ENCODE measurements at places on chromosomes 12 and 14.

- DNase-seq: no peak
Observed at GRCh38 chr12:76568888-76569551, 9.4 kb upstream of the OSBPL8 start.

DNA sequence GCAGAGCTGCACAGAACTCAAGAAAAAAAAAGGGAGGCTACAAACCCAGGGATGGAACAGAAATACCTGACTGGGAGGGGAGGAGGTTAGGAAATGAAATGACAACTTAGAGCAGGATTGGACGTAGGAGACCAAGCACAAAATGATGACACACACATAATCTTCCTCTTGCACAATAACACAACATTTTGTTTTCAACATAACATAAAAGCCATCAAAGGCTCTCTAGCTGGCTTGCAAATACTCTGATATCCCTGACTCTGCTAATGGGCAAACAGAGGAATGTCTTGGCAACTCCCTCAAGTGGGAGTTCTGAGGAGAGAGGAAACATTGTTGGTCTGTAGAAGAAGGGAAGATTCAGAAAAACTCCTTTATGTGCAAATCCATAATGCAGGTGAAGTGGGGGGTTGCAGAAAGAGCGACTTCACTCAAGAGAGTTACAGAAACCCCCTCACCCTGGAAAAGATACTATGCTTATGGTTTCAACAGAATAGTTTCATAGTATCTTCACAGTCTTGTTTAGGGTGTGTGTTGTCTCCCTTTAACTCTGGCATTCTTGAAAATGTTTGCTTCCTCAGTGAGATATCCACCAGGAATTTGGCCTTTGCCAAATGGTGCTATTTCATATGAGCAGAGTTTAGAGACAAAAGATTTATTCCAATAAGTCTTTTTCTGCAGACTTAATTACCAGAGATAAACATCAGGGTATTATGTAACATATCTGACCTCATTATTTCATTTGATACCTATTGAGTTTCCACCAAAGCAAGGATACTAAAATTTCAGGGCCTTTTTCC, 43.8 kb upstream of the LTBP2 start:
- DNase-seq: peak; percentile 83

DNA sequence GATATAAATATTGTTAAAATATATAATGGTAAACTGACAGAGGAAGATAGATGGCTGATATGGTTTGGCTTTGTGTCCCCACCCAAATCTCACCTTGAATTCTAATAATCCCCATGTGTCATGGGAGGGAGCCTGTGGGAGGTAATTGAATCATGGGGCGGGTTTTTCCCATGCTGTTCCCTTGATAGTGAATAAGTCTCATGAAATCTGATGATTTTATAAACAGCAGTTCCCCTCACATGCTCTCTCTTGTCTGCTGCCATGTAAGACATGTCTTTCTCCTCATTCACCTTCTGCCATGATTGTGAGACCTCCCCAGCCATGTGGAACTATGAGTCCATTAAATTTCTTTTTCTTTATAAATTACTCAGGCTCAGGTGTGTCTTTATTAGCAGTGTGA, 46.3 kb downstream of the PTCSC3 start:
- no peak for DNase-seq

DNA sequence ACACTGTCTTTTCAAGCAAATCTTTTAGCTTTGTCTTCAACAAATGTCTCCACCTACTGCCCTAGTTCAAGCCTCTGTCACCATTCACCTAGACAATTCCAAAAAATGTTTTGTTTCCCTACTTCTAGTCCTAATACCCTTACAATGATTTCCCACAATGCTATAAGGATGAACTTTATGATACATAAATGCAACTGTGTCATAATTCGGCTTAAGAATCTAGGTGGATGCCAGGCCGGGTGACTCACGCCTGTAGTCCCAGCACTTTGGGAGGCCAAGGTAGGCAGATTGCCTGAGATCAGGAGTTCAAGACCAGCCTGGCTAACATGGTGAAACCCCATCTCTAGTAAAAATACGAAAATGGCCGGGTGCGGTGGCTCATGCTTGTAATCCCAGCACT, 20.7 kb upstream of the CREBL2 start:
- no peak for DNase-seq

DNA sequence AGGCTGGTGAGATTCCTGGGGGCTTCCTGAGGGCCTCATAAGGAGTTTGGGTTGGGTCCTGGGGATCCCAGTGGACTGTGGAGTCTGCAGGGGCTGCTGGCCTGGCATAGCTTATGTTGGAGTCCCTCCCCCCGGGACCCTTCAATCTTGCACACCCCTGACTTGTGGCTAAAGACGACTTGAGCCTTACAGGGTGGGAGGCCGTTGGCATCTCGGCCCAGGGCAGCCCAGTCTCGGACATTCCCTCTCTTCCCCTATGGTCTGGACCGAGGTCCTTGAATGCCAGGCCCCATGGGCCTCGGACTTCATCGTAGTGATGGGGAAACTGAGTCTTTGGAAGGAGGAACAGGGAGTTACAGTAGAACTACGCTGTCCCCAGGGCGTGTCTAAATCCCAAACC, 12.5 kb downstream of the RTL1 start:
- no peak for DNase-seq

GRCh38 chr14:71650187-71650755, 282.0 kb upstream of the RGS6 start:
- no peak for DNase-seq

DNA sequence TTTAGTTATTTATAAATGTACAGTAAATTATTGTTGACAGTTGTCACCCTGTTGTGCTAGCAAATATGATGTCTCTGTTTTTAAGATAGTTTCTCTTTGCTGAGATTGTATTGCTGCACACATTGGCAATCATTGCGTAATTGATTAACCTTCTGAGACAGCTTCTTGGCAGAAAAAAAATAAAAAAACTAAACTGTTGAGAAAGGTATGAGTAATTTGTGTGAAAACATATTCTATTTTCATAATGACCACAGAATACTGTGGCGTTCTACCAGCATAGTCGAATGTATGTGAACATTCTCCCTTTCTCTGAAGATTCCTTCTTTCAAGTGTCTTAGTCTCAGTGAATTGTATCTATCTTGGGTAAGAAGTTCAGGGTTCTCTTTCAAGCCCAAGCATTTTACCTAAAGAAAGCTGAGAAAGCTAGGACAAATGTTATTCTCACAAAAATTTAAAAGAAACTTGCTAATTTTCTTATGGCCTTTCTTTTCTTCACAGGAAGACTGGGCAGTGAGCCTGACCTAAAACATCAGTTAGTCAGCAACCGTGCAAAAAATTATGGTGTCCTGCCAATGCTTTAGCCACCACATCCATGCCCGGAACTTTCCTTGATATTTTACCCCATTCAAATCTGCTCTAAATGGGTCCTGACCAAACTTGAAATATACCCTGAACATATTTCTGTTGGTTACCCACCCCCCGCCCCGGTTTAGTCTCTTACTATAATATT, 69.0 kb upstream of the REP15 start:
- DNase-seq: peak; percentile 89

DNA sequence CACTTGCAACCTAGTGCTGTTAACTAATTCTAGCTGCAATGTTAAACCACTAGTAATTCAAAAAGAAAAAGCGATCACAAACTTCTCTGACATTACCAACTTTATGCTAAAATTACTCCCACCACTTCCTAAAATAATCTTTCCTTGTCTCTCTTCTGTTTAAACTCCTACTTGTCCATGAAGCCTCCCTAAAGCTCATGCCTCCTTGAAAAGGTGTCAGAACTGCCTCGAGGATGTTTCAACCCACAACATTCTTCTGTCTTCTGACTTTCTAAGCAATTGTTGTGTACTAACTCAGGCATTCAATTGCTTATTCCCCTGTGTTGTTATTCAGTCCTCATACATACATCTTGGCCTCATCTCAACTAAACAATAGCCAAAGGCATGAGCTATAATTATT, 5.9 kb downstream of the GNPTAB start:
- no peak for DNase-seq

DNA sequence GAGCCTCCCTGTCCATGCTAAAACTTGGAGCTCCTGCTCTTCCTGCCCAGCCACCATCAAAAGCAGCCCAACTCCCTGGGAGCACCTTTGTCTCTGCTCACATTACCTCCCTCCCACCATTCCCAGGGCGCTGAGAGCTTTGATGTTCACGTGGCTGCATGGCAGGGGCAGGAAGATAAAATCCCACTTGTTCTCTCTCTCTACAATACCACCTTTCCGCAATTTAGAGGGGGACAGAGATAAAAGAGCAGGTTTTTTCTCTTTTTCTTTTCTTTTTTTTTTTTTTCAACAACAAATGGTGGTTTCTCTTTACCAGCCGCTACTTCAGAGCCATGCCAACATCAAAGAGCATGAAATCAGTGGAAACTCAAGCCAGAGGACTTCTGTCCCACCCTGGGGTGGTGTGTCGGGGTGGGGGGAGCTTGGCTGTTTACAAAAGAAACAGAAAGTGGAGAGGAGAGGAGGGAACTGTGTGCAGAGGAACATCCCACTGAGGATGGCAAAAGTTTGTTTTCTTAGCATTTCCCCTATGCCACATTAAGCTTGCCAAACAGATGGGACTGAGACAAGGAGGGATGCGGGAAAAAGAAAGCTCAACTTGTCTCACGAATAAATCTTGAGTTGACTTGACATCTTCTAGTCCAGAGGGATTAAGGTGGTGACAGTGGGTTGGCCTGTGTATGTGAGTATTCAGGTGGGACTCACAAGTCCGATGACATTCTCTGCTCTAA, 103.7 kb upstream of the NUDT4 start:
- peak; percentile 21 for DNase-seq

DNA sequence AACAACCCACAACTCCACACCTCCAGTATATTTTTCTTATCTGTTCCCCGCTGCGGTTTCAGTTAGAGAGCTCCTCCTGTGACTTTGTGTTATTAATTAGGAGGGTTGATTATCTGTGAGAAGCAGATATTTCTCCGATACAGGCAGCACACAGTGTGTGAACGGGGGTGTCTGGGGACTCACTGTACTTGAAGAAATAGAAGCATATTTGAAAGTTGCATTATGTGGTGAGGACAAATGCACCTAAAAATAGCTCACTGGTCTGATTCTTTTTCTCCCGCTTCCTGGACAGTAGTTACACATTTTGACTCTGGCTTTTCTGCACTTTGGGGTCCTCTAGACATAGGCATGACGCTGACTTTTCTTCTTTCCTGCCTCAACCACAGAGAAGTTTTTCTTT, 277.7 kb downstream of the VRK1 start:
- DNase-seq: no peak

- peak; percentile 24 for DNase-seq
Observed at GRCh38 chr12:90631591-90632212, 323.3 kb downstream of the CCER1 start.

DNA sequence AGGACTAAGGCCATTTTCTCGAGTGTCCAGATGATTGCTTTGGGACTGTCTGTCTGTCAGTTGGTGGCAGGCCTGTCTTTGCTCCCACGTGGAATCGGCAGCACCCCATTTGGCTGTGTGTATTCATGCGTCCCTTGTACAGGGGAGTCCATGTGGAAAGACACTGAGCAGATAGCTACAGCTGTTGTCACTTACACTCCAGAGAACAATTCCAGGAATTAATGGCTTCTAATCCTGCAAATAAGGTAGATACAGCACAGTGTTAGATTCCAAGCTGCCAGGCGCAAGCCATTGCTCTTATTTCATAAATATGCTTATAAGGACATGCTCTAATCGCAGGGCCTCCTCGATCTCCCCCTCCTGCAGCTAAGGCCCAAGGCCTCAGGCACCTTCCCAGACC, 208.8 kb downstream of the VRK1 start:
- DNase-seq: no peak

- no peak for DNase-seq
Observed at GRCh38 chr12:58172433-58173073, 231.2 kb downstream of the ATP23 start.

- DNase-seq: peak; percentile 25
Observed at GRCh38 chr12:25775968-25776367, 182.5 kb upstream of the RASSF8 start.

- DNase-seq: no peak
Observed at GRCh38 chr12:51229116-51229809, 9.4 kb upstream of the DAZAP2 start.

DNA sequence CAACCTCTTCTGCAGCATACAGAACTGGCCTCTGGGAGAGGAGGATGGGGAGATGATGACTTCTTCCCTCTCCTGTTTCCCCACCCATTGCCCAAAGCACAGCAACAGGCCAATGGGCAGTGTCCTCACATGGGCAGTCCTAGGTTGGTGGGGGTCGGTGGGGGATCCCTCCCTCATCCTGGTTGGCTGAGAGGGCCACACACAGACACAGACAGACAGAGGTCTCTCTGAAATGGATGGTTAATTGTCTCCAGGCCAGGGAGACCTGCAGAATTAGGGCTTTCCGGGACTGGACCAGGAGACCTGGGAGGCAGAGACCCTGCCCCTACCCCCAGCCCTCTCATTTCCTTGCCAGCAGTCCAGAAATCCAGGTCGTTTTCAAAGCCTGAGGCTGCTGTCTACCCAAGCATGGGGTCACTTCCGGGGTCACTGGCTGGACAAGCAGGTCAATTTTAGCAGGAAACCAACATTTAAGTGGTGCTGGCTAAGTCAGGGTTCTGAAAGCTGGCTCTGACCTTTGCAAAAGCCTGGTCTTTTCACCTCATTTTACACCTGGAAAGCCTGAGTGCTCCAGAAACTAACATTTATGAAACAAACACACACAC, 48.6 kb upstream of the TBX3 start:
- DNase-seq: no peak

GRCh38 chr12:123033392-123034021, 53.0 kb downstream of the ARL6IP4 start:
- no peak for DNase-seq

- DNase-seq: no peak
Observed at GRCh38 chr14:39246618-39247017, 12.9 kb downstream of the MIA2 start.

DNA sequence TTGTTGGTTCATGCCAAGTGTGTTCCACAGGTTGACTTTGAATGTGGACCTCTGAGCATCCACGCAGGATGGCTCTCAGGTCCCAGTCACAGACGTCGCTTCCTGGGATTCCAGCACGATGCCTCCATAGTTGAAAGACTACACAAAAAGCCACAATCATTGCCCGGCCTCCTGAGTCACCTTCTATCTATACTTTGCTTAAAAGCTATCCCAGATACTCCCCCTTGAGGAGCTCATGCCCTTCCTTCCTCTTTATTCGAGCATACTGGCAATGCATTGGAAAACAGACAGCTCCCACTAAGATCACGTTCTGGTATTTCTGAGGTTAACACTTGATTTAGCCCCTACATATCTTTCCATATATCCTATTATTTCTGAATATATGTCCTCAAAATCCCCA, 40.1 kb downstream of the ZNF664 start:
- DNase-seq: no peak

- DNase-seq: no peak
Observed at GRCh38 chr12:113478351-113479011, 6.8 kb upstream of the LHX5 start.

- peak; percentile 18 for DNase-seq
Observed at GRCh38 chr14:91545946-91546716, 36.0 kb upstream of the PPP4R3A start.
